ENCODE measurements at places on chromosomes 4 and X.

GRCh38 chrX:106246511-106246910 lies 78.4 kb downstream of the PWWP3B start:
- no peak for DNase-seq

DNA sequence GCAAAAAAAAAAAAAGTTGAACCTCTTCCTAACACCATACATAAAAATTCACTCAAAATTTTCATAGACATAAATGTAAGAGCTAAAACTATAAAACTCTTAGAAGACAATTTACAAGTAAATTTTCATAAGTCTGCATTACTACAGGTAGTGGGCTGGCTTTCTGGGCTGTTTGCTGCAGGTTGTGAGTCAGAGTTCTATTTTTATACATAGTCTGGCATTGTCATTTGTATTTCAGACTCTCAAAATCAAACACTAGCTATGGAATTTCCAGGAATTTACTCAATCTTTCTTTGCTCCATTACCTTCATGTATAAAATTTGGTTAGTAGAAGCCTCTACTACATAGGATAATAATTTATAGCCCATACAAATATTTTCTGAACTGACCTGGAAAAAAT lies 227.2 kb downstream of the COX18 start:
- DNase-seq = no peak

- DNase-seq = no peak
These were observed 399.2 kb downstream of the NLGN4X start for GRCh38 chrX:5829469-5829868.

GRCh38 chr4:78949735-78950134 lies 10.5 kb upstream of the PAQR3 start:
- DNase-seq = no peak

DNA sequence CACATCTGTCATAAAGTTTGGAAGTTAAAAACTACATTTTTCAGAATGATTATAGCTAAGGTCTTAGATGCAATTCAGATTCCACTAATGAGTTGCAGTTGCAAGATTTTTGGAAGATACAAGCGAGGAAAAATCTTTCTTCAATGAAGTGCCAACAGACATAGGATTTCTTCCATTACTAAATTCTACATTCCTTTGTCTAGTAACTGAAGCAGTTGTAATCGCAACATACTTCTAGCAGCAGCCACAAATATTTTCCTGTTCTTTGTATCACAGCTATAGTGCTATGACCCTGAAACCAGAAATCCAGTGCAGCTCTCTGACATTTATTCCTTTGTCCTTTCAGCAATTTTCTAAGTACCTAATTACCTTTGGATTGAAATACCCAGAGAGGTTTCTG lies 225.2 kb upstream of the SLIT2 start:
- DNase-seq = no peak

- no peak for DNase-seq
These were observed 558.2 kb upstream of the GNPDA2 start for GRCh38 chr4:45284400-45285085.

DNA sequence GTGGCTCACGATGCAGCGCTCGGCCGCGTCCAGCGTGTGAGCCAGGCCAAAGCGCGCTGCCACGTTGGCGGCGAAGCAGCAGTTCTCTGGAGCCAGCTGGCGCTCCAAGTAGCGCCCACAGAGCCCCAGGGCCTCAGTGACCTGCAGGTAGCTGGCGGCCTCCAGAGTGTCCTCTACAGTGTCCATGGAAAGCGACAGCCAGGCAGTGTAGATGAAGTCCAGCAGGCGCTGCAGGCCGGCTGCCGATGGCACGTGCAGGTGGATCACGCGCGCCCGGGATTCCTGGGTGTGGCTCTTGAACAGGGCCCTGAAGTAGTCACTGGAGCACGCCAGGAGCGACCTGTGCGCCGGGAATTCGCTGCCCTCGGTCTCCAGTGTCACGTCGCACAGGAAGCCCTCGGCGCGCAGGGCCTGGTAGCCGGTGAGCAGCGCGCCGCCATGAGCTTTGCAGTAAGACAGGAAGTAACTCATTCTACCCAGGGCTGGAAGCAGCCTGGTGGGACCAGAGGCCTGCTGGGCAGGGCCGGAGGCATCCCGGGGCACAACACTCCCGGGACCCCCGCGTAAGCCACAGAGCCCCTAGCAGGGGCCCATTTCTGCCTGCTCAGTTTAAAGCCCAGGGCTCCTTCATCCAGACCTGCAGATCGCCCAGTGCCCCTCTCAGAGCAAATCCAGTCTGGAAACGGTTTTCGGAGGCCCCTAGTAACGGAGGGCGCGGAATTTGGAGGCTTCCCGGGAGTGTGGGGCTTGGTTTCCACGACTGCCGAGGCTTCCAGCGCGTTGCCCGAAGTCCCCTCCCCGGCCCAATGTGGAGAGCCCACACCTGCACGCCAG lies 595 bp downstream of the KLHL34 start:
- DNase-seq = no peak

- no peak for DNase-seq
These were observed 823.2 kb upstream of the FRG1 start for GRCh38 chr4:189117426-189117825.

DNA sequence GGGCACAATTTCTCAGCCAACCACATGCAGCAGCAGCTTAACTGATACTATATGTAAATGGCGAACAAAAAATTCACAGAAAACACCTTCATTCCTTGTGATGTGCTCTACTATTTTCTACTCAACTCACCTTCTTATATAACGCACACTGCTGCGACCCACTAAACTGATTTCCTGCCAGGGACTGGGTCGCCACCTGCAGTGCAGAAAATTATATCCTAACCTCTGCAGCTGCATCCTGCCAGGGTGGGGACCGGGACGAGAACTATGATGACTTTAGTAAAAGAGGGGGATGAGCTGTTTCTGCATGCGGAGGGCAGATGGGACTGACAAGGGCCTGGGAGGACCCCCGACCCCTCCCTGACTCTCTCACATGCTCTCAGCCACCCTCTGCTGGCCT lies 27.4 kb downstream of the ABLIM2 start:
- DNase-seq = no peak

DNA sequence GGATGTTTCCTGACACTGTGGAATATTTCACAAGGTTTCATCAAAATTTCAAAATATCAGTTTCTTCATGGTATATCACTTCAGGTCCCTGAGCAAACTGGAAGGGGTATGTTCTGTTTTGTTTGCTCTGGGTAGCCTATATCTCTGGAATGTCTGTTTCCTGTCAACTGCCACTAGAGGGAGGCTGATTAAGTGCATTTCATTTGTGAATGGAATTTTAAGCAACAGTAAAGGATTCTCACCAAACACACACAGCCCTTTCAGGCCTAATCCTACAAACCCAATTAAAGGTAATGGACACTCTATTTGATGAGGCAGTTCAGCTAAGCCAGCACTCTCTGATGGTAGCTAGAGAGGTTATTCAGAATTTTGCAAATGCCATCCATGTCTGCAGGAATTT lies 307.1 kb downstream of the TEX13A start:
- DNase-seq = no peak

- no peak for DNase-seq
These were observed 138.0 kb upstream of the USP9X start for GRCh38 chrX:40947276-40947675.

DNA sequence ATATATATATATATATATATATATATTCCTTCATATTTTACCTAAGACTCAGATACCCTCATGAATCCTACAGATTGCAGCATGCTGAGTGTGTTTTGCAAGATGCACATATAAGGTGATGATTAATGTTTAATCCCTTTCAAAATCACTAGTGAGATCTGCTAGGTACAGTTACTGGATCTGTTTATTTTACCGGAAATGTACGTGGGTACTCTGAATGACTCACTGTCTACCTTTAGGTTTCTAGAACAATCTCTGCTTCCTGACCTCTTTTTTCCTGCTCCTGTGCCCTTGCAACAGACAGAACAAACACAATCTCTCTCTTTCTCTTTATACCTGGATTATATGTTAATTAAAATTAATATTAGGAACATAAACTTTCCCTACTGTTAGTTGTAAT lies 379.6 kb downstream of the FAM133A start:
- no peak for DNase-seq

DNA sequence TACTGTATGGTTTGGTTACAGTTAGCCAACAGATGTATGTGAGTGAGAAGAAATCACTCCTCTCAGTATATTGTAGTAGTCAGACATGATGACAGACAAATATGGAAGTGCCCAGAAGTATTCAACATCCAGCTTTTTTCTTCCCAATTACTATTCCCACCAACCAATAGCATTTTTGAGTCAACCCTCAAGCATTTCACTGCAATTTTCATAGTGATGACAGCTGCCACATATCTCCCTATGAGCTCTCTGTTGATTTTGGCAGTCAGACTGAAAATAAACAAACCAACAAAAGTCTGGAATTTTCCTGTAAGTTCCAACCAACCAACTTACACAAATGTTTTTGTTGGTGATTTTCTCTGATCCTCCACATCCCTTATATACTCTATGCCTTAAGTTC lies 8.2 kb upstream of the TRAM1L1 start:
- no peak for DNase-seq

GRCh38 chrX:69299951-69300714 lies 134.9 kb upstream of the PJA1 start:
- no peak for DNase-seq

DNA sequence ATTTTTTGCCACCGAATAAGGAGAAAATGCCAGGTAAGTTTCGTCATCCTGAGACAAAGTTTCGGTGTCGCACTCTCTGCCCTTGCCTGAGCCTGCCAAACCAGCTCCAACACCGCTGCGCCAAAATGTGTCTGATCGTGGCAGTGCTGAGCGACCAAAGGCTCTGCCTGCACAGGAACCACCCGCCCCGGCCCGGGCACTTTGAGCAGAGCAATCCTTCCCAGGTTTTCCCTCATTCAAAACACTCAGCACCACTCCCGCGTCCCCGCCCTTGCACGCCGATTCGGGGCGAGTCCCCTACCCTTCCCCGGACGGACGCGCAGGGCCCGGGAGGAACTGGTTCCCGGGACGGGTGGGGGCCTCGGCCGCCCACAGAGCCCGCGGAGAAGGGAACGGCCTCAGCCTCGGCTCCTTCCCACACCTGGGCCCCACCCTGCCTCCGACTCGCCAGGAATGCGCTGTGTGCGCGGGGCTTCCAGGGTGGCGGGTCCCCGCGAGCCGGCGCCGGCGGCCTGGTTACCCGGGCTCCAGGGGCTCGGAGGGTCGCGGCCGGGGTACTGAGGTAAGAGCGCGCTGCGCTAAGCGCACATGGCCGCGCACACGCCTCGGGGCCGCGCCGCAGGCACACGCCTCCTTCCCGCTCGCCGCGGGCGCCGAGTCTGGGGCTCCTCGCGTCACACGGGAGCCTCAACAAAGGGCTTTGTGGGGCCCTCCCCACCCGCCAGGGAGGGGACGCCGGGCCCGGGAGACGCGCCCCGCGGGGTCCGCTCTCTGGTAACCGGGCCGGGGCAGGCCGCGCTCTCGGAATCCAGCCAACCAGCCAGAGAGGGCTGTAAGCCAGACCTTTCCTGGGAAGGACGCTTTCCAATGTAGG lies at the start of gene C4orf36:
TSS of gene C4orf36 (minus strand) at position 661 of the 874 bp plus-strand sequence. CDS start 902 bp downstream, outside the sequence.
- DNase-seq = peak; percentile 35

- no peak for DNase-seq
These were observed 1.0 kb downstream of the LAMP2 start for GRCh38 chrX:120468071-120468470.

DNA sequence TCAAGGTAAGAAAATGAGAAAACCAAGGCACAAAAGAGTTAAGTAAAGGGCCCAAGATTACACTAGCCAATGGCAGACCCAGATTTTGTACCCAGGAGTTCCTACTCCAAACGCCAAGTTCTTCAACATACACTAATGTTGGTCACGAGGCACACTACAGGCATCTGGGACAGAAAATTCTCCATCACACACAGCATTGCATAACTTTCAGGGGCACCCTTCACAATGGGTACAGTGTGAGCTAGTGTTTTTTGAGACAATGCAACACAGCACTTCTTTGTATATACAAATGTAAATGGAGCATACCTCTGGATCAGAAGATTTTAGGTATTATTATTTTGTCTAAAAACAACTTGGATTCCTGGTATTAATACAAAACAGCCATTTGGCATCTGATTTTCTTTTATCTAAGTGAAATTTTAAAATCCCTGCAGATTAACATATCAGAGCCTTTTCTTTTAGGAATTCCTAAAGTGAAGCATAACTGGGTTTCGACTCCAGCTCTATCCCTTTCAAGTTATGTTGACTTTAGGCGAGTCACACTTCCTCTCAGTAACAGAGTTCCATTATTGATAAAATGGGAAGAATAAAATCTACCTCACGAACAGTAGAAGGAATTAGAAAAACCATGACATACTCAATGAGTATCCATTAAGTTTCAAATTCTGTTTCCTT lies 41.1 kb downstream of the ADGRA3 start:
- DNase-seq = no peak

DNA sequence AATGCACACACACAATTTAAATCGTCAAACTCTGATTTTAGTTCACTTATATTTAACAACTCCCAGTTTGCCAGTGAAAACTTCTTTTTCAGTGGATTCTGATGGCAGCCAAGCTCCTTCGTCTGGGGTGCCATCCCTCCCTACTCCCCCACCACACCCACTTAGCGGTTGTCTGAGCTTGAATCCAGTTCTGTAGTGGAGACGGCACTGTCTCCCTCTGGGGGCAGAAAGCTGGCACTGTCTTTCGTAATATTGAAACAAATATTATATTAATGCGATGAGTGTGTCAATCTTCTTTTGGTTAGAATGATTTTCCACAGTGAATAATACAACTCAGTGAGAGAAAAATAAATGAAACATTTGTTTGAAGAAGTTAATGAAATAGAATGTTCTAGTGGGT lies 5.4 kb downstream of the MEPE start:
- no peak for DNase-seq

GRCh38 chrX:143435916-143436315 lies 81.4 kb downstream of the SPANXN3 start:
- no peak for DNase-seq

DNA sequence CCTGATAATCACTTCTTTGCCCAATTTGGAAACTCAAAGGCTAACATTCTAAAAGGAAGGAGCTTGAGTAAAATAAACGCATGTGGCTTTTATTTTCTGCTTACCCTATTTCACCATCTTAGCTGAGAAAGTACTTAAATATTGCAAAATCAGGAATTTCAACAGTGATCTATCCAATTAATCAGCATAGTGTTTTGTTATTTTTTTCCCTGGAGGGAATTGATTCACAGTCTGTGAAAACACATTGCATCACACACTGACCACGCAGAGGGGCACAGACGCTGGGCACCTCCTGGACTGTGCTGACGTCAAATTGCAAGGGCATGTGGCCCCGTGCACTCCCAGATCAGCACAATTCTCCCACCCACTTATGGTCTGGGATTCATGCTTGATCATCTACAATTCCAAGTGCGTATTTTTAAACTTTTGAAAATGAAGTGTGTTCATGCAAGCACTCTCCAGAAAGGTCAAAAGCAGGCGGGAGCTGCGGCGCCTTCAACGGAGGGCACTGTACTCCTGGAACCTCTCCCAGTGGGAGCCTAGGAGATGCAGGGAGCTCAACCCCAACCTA lies 320.6 kb upstream of the PPARGC1A start:
- no peak for DNase-seq
